Activated CD4-positive, alpha-beta T cell treated with anti-CD3 and anti-CD28 coated beads, Interleukin-2, amount 50 U/mL, for 4 hours (primary cell): ENCODE measurements at places on chromosomes 6 and 20.

- DNase-seq = no peak
Measured at GRCh38 chr6:106870824-106871717, 103.5 kb downstream of the CD24 start.

- DNase-seq = no peak
Measured at GRCh38 chr6:148426317-148426977, 83.8 kb downstream of the SASH1 start.

GRCh38 chr20:11697055-11697454 lies 220.6 kb upstream of the BTBD3 start:
- DNase-seq = no peak

GRCh38 chr20:22452442-22453011 lies 131.8 kb downstream of the FOXA2 start:
- DNase-seq = no peak
